NCI-H1417 treated with DMSO at 0.1 percent for 48 hours (cell line): ENCODE measurements at places on chromosomes 12 and 14.

- no peak for DNase-seq
These were observed 13.7 kb upstream of the EIF2B2 start for GRCh38 chr14:74988993-74989392.

- no peak for DNase-seq
These were observed 79.2 kb upstream of the NCOR2 start for GRCh38 chr12:124646385-124647230.

DNA sequence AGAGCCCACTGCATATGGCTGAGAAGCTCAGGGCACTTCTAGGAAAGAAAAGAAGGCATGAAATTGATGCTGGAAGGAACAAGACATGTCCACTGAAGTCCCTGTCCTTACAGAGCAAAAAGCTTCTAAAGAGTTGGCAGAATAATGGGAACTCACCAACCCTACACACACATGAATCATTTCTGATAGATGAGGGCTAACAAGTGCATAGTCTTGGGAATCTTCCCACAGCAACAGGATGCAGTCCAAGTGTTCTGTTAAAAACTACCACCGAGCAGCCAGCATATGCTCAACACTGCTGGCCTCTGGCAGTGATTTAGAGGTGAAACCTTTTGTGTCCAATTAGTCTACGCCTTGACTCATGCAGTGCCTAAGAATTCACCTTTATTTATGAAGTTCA, 44.8 kb downstream of the RHOJ start:
- DNase-seq, result no peak

- no peak for DNase-seq
These were observed 24.5 kb upstream of the KIF21A start for GRCh38 chr12:39467432-39467870.

DNA sequence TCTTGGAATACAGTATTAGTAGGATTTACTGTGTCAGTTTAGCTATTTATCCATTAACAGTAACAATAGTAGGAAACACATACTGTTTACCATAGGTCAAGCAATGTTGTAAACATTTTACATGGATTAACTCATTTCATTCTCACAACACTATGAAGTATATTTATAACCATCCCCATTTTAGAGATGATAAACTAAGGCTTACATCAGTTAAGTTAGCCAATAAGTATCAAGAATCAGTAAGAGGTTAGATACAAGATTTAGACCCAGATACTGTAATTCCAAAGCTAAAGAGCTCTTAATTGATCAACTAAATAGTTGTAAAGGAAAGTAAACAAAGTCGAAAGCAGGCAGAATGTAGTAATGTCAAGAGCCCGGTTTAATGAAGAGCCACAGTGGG, 1.1 kb downstream of the SYNJ2BP start:
- DNase-seq, result no peak

GRCh38 chr14:93938751-93939303, 11.7 kb downstream of the FAM181A start:
- DNase-seq, result no peak

- DNase-seq, result peak; percentile 65
These were observed 164.5 kb downstream of the SLC38A4 start for GRCh38 chr12:46661110-46661845.

DNA sequence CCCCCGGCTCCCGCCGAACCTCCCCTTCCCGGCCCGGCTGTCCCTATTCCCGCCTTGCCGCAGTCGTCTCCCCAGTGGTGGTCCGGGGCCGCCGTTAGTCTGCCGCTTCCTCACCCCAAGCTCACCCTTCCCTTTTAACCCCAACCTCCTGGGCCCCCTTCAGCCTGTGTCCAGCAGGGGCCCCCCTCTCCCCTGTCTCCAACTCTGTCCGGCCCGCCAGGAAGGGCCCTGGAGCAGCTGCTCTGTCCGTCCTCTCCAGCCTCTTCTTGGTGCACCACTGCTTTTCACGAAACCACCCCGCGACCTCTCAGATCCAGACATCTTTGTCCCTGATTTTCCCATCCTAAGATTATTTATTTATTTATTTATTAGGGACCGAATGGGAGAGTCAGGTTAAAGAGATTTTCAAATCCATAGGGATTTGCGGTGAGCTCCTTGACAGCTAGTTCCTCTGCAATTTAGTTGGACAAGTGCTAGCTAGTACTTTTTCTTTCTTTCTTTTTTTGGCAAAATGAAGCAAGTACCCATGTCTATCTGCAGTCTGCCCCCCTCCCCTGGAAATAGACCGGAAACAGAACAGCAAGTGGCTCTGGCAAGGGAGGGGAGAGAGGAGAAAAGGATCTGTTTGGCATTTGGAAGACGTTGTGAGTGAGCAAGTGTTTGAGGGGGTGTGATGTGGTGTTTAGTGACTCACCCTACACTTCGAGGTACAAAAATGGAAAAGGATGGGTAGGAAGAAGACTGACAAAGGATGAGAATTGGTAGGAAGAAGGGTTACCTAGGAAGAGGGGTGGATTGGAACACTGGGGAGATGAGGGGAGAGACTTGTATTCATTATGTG, 632 bp downstream of the UBR7 start:
- peak; percentile 19 for DNase-seq

DNA sequence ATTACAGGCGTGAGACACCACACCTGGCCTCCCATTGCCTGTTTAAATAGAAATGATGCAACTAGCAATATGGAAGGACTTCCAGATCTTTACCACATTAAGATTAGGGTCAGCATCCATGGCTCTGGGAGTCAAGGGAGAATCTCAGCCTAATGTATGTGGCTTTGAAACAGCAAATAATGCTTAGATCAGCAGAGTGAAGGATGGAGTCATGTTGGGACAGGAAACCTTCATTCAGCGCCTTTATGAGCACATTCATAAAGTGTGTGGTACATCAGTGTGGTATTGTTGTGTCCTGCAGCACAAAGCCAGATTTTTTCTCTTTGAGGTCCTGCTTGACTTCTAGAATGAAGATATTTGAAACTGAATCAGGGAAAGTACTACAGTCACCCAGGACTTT, 15.3 kb upstream of the SPSB2 start:
- DNase-seq, result no peak

DNA sequence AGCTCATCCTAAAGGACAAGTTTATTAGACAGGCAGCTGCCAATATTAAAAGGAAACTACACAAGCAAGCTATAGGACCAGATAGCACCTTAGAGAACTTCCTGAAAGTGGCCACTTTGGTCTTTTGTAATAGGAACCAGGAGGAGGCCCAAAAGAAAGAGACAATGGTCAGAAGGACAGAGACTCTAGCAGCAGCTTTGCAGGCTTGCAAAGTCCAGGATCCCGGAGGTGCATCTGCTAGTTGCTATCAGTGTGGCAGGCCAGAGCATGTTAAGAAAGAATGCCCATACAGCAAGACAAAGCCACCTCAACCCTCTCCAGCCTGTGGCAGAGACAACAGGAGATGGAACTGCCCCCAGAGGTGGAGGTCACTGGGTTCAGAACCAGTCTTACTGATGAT, 23.4 kb downstream of the APOBEC1 start:
- no peak for DNase-seq

DNA sequence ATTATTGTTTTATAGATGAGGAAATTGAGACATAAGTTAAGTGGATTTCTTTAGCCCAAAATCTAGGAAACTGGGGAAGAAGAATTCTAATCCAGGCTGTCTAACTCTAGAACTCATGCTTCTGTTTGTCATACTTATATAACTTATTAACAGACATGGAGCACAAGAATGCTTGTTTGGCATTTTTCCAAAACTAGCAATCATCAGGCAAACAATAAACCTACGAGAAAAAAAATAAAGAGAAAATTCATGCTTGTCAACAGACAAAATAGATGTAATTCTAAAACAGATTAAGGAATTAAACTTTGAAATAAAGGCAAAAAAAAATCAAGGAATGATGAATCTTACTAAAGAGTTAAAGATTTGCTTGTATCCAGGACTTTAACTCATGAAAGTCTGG, 103.1 kb downstream of the METTL25 start:
- DNase-seq, result no peak

GRCh38 chr14:88765130-88765529, 27.6 kb downstream of the EML5 start:
- DNase-seq, result no peak

DNA sequence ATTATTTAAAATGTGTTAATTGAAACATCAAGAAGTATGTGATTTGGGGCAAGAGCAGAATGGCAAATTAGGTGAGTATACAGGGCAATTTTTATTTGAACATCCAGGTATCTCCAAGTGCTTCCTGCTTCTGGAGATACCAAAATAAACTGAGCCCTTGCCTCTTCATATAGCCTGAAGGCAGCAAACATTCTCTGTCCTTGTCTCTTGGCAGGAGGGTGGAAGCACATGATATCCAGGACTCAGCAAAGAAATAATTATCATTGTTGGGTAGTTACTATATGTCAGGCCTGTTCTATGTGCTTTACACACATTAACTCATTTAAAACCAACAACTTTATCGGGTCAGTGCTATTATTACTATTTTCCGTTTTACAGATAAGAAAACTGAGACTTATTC, 12.5 kb downstream of the LIN7A start:
- no peak for DNase-seq

GRCh38 chr12:59940631-59941342, 345.0 kb downstream of the SLC16A7 start:
- no peak for DNase-seq

- DNase-seq, result no peak
These were observed 32.0 kb downstream of the TC2N start for GRCh38 chr14:91835197-91835919.

GRCh38 chr14:32706721-32707519, 231.8 kb upstream of the NPAS3 start:
- DNase-seq, result no peak

DNA sequence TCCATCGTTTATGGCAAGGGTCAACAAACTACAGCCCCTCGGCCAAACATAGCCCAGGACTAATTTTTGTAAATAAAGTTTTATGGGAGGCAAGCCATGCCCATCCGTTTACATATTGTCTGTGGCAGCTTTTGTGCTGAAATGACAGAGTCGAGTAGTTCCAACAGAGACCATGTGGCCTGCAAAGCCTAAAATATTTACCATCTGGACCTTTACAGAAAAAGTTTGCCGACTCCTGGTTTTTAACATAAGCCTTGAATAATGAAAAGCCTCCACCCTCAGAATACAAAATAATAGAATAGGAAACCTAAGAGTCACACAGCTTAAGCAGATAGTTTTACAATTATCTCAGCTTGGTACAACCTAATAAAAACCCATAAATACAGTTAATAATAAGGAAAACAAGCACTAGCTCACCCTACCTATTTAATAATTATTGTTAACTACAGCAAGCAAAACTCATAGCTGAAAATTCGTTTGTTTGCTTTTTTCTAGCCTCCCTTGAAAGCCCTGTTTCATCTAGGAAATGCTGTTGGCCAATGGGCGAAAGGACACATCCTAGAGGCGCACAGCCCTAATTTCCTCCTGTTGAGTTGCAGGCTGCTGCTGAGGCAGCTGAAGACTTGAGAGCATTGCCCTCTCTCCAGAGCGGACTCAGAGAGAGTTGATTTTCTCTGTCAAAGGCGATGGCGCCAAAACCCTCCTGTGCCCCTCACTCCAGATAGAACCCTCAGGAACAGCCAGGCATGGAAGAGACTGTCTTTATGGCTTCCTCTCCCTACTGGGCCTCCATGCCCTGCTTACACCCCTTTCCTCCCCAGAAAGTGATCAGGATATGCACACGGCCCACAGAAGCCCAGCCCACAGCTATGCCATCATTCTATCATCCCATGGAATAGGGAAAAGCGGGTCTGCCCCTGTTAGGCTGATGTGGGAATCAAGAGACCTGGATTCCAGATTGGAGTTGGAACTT, 107.2 kb downstream of the DPF3 start:
- no peak for DNase-seq

GRCh38 chr12:116050275-116050674, 227.2 kb downstream of the MED13L start:
- DNase-seq, result no peak

DNA sequence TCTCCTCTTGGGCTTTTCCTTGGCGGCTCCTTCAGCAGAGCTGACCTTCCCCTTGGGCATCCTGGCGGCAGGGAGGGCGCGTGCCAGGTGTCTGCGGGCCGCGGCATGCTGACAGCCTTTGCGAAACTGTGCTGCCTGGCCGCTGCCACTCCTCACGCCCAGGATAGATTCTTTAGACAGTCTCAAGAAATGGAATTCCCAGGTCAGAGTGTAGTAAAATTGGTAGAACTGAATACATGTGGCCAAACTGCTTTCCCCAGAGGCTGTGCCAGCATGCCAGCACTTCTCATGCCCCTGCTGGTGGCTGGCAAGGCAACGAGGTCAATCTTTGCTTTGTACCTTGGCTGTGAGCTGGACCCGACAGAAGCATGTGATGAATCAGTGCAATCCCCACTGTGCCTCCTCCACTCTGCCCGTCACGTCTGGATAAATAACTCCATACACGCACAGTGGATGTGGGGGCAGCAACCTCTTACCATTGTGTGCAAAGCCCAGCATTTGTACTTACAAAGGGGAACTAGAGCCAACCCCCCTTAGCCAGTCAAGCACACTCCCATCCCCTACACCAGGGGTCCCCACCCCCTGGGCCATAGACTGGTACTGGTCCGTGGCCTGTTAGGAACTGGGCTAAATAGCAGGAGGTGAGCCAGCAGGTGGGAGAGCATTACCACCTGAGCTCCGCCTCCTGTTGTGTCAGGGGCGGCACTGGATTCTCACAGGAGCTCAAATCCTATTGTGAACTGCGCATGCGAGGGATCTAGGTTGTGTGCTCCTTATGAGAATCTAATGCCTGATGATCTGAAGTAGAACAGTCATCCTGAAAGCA, 90.9 kb downstream of the ACTN1 start:
- no peak for DNase-seq

DNA sequence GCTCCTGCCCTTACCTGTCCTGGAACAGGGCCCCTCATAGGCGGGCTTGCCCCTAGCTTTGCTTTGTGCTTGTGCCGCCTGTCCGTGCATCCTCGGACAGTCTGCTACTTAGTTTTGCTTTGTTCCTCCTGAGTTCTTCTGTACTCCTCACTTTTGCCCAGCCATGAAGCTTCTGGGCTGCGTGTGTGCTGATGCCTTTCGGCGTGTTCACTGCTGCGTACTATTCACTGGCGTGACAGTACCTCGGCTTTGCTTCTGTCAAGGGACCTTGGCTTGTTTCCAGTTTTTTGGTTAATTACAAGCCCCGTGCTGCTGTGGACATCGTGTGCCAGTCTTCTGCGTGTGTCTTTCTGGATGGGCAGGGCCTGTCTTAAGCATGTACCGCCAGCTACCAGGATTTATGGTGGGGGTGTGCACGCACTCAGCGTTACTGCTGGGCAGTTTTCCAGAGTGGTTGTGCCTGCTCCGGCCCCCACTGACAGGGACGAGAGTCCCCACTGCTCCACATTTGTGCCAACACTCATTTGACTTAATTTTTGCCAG, 2.5 kb downstream of the PACS2 start:
- DNase-seq, result no peak

DNA sequence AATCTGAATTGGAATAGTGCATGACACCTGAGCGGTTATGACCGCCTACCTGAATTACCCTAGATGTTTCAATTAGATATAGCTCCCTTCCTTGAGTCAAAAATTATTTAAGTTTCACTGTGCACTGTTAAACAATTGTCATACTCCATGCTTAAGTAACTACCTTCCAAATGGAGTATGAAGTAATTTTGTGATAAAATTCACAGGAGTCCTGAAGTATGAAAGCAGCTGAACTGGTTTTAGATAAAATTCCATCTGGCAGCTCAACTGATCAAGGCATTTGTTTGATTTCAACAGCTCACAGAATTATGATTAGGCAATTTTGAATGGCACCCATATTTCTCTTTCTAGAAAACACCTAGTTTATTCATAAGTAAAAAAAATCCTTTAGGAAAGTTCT, 19.5 kb downstream of the PRICKLE1 start:
- no peak for DNase-seq
